ENCODE measurements at places on chromosomes 5 and 9. TPM values are rescaled to one million over a fixed set of nuclear protein-coding genes. Genes with fewer than 3 reads are reported as not detected.

DNA sequence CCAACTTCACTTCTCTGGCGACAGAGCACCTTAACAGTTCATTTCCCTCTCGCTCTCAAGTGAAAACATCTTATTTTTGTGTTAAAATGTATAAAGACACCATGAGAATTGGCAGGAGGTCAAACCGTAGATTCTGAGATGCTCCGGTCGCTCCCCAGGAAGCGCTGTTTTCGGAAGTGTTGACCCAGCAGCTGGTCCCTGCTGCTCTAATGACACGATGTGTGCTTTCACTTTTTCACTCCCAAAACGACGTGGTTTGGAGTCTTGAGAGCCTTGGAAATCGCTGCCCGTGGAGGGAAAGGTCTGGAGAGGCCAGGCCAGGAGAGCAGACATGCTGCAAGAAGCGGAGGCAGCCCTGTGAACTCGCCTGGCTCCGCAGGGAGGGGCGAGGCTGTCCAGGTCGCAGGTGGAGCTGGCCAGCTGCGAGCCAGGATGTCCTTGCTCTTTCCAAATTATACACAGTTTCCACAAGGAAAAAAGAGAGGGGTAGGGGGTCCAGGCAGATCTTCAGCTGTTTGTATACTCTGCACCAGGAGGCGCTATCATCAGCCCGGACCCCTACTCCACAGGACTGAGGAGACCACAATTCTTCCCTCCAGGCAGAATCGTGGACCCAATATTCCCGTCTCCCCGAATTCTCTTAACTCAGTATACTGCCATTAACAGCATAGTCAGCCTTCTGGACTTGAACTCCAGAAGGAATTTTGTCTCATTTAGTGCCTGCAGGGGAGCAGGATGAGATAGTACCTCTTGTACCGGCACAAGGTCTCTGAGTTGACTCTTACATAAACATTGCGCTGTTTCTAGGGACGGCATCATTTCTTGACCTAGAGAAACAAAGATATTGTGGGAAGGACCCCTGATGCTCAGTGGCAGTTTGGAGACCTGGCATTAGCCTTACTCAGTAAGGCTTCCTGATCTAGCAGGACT lies 248.6 kb upstream of the ANKRD55 start:
- H3K27me3 ChIP-seq: peaks cover 8% of the 10 kb centered on the region
- H3K4me1 ChIP-seq: peaks cover 1% of the 10 kb centered on the region
- no peak overlapping the region for H3K27ac ChIP-seq
- H3K4me3 ChIP-seq: peak overlapping the region; percentile 87
- DNase-seq: peak; percentile 28
- no peaks in the 10 kb centered on the region for H3K36me3 ChIP-seq

GRCh38 chr5:170262061-170263045 lies 29.6 kb downstream of the C5orf58 start:
- DNase-seq: peak; percentile 20
- peaks cover 29% of the 10 kb centered on the region for H3K4me1 ChIP-seq
- H3K4me3 ChIP-seq: peak overlapping the region; percentile 14
- no peaks in the 10 kb centered on the region for H3K36me3 ChIP-seq
- peak overlapping the region; percentile 29 for H3K27ac ChIP-seq

PCDHGB2 gene
- total RNA-seq: 8.9 TPM

GRCh38 chr9:135090547-135090946 lies 3.1 kb downstream of the OLFM1 start:
- H3K27ac ChIP-seq: peak overlapping the region; percentile 50
- no peak for DNase-seq
- peaks cover 13% of the 10 kb centered on the region for H3K27me3 ChIP-seq
- H3K4me3 ChIP-seq: peak overlapping the region; percentile 87
- peaks cover 7% of the 10 kb centered on the region for H3K36me3 ChIP-seq
- peaks cover 53% of the 10 kb centered on the region for H3K4me1 ChIP-seq

GRCh38 chr9:22031655-22032411 lies 22.7 kb upstream of the CDKN2B start:
- H3K27me3 ChIP-seq: no peaks in the 10 kb centered on the region
- no peak overlapping the region for H3K4me3 ChIP-seq
- H3K36me3 ChIP-seq: no peaks in the 10 kb centered on the region

- no peaks in the 10 kb centered on the region for H3K36me3 ChIP-seq
- no peak overlapping the region for H3K4me3 ChIP-seq
- no peak for DNase-seq
- peaks cover 2% of the 10 kb centered on the region for H3K27me3 ChIP-seq
- H3K27ac ChIP-seq: no peak overlapping the region
Measured at GRCh38 chr5:170368586-170368985, 20.6 kb downstream of the KCNMB1 start.

SCGB3A1 gene
- total RNA-seq: not detected

SLC6A18 gene
- not detected for total RNA-seq

DNA sequence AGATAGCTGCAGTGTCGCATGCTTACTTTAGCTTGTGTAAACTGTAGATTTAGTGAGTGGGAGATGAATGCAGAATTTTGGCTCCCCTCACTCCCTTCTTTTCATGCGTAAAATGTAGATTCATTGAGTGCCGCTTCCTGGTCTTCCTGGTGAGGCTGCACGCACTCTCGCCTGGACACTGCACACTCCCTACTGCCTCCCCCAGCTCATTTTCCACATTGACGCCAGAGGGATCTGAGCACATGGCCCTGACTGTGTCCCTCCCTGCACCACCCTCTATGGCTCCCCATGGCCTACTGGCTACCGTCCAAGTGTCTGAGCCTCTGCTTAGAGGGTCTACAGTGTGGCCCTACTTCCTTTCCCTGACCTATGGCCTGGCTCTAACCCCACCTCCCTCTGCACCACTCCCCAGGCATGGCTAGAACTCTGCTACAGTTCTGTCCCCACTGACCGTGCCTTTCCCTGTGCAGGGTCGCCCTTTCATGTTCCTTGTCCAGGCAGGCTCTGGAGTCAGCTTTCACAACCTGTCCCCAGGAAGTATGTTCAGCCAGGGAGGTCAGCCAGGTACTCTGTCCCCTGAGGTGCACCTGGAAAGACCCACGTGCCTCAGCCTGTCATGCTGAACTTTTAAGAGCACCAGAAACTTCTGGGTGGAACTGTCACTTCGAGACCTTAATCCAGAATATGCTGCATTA lies 160.6 kb downstream of the COL23A1 start:
- H3K36me3 ChIP-seq: peaks cover 9% of the 10 kb centered on the region
- DNase-seq: no peak
- H3K4me1 ChIP-seq: peaks cover 2% of the 10 kb centered on the region

- peaks cover 7% of the 10 kb centered on the region for H3K36me3 ChIP-seq
- H3K27ac ChIP-seq: no peak overlapping the region
- peak; percentile 12 for DNase-seq
- H3K27me3 ChIP-seq: peaks cover 6% of the 10 kb centered on the region
- H3K4me1 ChIP-seq: peaks cover 6% of the 10 kb centered on the region
Measured at GRCh38 chr5:370311-370958, 48.9 kb downstream of the AHRR start.

BNC2 gene
- total RNA-seq: 15.2 TPM

DNA sequence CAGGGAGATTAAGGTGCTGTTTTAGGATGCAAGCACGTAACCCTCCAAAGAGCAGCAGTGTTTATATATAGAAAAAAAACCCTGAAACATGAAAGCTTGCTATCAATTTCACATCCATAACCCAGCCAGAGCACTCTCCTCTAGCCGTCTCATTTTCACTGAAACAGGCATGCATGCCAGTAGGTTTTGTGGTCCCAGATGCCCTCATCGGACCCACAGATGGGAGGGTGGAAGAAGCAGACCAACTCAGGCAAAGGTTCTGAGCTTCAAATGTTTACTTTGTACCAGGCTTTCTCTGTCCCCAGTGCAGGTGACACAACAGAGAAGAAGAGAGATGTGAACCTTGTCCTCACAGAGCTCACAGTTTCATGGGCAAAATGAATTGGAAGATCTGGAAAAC lies 127.4 kb upstream of the ATP10B start:
- DNase-seq: no peak
- H3K36me3 ChIP-seq: no peaks in the 10 kb centered on the region
- no peak overlapping the region for H3K4me3 ChIP-seq
- no peaks in the 10 kb centered on the region for H3K4me1 ChIP-seq
- no peak overlapping the region for H3K27ac ChIP-seq
- no peaks in the 10 kb centered on the region for H3K27me3 ChIP-seq

GRCh38 chr9:38063363-38063707 lies 5.7 kb downstream of the SHB start:
- peak overlapping the region; percentile 84 for H3K4me3 ChIP-seq
- H3K27me3 ChIP-seq: peaks cover 19% of the 10 kb centered on the region
- no peaks in the 10 kb centered on the region for H3K36me3 ChIP-seq
- H3K4me1 ChIP-seq: peaks cover 44% of the 10 kb centered on the region
- no peak for DNase-seq

- no peak for DNase-seq
- no peak overlapping the region for H3K4me3 ChIP-seq
- H3K27ac ChIP-seq: no peak overlapping the region
- H3K27me3 ChIP-seq: peaks cover 4% of the 10 kb centered on the region
- no peaks in the 10 kb centered on the region for H3K36me3 ChIP-seq
Measured at GRCh38 chr9:131111854-131112311, 13.5 kb upstream of the NUP214 start.

OR1N2 gene
- total RNA-seq: not detected

DNA sequence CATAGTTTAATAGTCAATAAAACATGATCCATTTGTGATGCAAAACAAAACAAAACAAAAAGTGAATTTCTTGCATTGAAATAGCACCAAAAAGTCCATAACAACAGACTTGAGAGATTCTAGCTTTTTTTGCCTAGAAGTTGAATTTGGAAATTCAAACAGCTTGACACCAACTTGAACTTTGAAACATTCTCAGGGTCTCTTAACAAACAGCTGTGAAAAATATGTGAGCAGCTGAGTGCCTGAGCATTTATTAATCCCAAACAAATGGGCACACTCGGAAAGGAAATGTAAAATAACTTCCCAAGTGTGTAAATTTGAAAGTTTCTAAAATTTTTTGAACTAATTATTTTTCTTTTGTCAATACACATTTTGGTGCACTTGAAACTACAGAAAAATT lies 56.0 kb upstream of the HMHB1 start:
- no peak overlapping the region for H3K27ac ChIP-seq
- no peak for DNase-seq
- no peak overlapping the region for H3K4me3 ChIP-seq
- no peaks in the 10 kb centered on the region for H3K4me1 ChIP-seq
- no peaks in the 10 kb centered on the region for H3K27me3 ChIP-seq
- H3K36me3 ChIP-seq: no peaks in the 10 kb centered on the region

DNA sequence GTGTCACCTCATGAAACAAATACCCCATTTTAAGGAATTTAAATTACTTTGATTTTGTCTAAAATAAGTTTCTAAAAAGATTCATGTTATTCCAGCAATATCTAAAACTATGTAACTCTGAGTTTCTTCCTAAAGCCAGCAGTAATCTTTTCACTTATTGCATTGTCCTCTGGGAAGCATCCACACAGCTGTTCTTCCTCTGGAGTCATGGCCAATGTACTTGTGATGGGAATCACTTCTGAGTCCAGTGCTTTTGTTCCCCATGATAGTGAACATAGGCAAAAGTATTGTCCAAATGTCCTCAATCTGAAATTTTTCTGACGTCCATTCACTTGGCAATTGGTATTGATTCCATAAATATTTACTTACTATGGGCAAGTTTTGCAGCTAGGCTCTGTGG lies 125.0 kb downstream of the STARD4 start:
- H3K27me3 ChIP-seq: no peaks in the 10 kb centered on the region
- no peaks in the 10 kb centered on the region for H3K36me3 ChIP-seq
- DNase-seq: no peak
- H3K4me3 ChIP-seq: no peak overlapping the region

DNA sequence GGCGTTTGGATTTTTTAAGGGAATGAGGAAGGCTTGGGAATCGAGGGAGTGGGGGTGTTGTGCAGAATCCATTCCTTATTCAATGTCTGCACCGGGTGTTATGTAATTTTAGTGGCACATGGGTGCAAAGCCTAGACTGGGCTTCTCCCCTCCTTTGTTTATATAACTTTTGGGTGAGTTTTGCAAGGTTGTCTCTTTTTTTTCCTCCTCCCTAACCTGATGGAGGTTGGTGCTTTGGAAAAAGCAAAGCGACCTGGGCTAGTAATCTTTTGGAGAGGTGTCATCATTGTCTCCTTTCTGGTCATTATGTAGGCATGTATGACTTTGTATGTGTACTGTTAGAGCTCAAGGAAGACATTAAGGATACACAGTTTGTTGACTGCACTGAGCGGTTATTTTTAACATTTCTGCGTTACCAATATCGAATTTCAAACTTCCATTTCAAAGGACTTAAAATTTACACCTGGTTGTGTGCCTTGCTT lies 3.1 kb downstream of the SMARCA2 start:
- peak overlapping the region; percentile 91 for H3K4me3 ChIP-seq
- no peak overlapping the region for H3K27ac ChIP-seq
- no peak for DNase-seq
- H3K36me3 ChIP-seq: no peaks in the 10 kb centered on the region
- H3K27me3 ChIP-seq: peaks cover 15% of the 10 kb centered on the region
- peaks cover 9% of the 10 kb centered on the region for H3K4me1 ChIP-seq

DNA sequence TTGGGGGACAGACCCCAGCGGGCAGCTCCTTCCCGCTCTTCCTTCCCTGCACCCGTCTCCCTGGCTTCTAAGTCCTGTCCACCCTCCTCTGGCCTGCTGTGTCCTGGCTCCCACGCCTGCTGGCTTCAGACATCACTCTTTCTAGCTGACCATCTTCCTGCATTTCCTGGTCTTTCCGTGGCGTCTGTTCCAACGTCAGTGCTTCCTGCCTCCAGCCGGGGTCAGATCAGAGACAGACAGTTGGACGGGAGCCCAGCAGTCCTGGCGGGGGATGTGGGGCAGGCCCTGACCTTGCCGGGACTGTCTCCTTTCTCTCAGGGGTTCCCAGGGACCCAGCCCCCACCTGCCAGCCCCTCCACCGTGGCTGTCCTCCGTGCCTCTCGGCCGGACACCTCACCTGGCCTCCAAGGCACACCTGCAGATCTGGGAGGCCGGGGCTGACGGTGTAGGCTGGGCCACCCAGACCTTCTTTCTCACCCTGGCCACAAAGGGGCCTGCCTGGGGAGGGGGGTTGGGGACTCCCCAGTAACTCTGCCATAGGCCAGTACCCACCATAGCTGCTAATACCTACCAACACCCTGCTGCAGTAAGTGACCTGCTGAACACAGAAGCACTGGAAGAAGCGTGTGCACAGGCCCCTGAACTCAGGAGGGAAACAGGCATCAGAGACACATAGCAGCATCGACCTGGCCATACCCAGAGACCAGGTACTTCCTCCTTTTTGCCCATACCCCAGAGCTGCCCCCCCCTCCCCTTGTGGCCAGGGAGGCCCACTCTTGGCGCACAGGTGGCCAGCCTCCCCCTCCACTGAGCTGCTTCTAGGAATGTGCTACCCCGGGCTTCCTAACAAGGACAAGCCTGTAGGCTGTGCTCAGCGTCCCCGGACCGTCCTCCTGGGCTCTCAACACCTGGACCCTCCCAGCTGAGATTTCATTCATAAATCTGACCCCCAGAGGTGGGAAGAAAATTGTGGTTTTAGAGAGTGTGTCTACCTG lies 5.1 kb downstream of the NRARP start:
- peaks cover 8% of the 10 kb centered on the region for H3K27me3 ChIP-seq
- H3K4me1 ChIP-seq: peaks cover 15% of the 10 kb centered on the region
- peak overlapping the region; percentile 35 for H3K27ac ChIP-seq
- peak overlapping the region; percentile 63 for H3K4me3 ChIP-seq
- H3K36me3 ChIP-seq: no peaks in the 10 kb centered on the region

GRCh38 chr9:91835632-91836031 lies 114.4 kb downstream of the ROR2 start:
- H3K27me3 ChIP-seq: peaks cover 9% of the 10 kb centered on the region
- peaks cover 64% of the 10 kb centered on the region for H3K4me1 ChIP-seq
- peak overlapping the region; percentile 67 for H3K4me3 ChIP-seq
- no peak for DNase-seq

- DNase-seq: peak; percentile 65
- H3K4me1 ChIP-seq: peaks cover 4% of the 10 kb centered on the region
- H3K36me3 ChIP-seq: no peaks in the 10 kb centered on the region
- H3K27ac ChIP-seq: no peak within 1 kb of the TSS
- H3K27me3 ChIP-seq: no peaks in the 10 kb centered on the region
- H3K4me3 ChIP-seq: no peak within 1 kb of the TSS
Measured at GRCh38 chr5:97142521-97143254, at the start of gene LIX1. Gene LIX1, minus strand, starts transcription at chr5:97142611. Its CDS starts 35 bp downstream, at chr5:97142576.

Data from glutamatergic neuron (in vitro differentiated cells).